ENCODE measurements at places on chromosomes 6 and 20. TPM values are rescaled to one million over a fixed set of nuclear protein-coding genes. Genes with fewer than 3 reads are reported as not detected.
A peak's percentile ranks its signal among the peaks of the same experiment; 100 is the strongest.

The PRPH2 gene
- total RNA-seq = not detected

The HSPA12B gene
- total RNA-seq = not detected

The MUCL3 gene
- total RNA-seq = not detected

The PLEKHG1 gene
- 12.9 TPM for total RNA-seq

The SMOC2 gene
- not detected for total RNA-seq

The HDGFL1 gene
- not detected for total RNA-seq

DNA sequence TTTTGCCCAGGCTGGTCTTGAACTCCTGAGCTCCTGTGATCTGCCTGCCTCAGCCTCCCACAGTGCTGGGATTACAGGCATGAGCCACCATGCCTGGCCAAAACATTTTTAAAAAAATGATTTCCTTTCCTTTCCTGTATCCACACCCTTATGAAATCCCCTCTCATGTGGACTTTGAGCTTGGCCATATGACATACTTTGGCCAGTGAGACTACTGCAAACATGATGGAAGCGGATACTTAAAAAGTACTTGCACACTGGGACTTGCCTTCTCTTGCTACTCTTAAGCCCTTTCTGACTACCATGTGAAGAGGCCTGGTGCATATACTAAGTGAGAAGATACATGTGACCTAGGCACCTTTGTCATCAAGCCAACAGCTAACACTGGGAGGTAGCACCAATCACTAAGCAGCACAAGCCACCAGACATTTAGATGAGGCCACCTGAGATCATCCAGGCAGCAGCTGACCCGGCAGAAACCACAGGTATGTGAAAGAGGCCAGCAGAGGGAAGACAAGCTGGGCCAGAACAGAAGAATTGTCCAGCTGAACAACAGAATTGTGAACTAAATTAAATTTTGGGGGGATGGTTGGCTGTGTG lies 78.5 kb upstream of the HDAC2 start:
- DNase-seq = no peak
- no peaks in the 10 kb centered on the region for H3K4me1 ChIP-seq
- no peaks in the 10 kb centered on the region for H3K36me3 ChIP-seq
- no peak overlapping the region for H3K27ac ChIP-seq
- no peak overlapping the region for H3K4me3 ChIP-seq

- H3K4me1 ChIP-seq = no peaks in the 10 kb centered on the region
- no peak overlapping the region for H3K4me3 ChIP-seq
- DNase-seq = no peak
- no peaks in the 10 kb centered on the region for H3K27me3 ChIP-seq
- H3K27ac ChIP-seq = no peak overlapping the region
Measured at GRCh38 chr6:112827793-112828192, 480.7 kb downstream of the RFPL4B start.

- no peak for DNase-seq
- no peaks in the 10 kb centered on the region for H3K36me3 ChIP-seq
- no peak overlapping the region for H3K27ac ChIP-seq
- H3K4me3 ChIP-seq = no peak overlapping the region
Measured at GRCh38 chr6:112839525-112839961, 492.4 kb downstream of the RFPL4B start.

- H3K4me1 ChIP-seq = peaks cover 20% of the 10 kb centered on the region
- H3K27me3 ChIP-seq = peaks cover 34% of the 10 kb centered on the region
- peak overlapping the region; percentile 88 for H3K4me3 ChIP-seq
- no peak overlapping the region for H3K27ac ChIP-seq
Measured at GRCh38 chr6:30006170-30007131, 54.6 kb upstream of the POLR1H start.

- H3K36me3 ChIP-seq = peaks cover 2% of the 10 kb centered on the region
- peaks cover 2% of the 10 kb centered on the region for H3K4me1 ChIP-seq
- H3K27me3 ChIP-seq = peaks cover 32% of the 10 kb centered on the region
- DNase-seq = no peak
Measured at GRCh38 chr20:54103762-54104600, 33.6 kb upstream of the BCAS1 start.

DNA sequence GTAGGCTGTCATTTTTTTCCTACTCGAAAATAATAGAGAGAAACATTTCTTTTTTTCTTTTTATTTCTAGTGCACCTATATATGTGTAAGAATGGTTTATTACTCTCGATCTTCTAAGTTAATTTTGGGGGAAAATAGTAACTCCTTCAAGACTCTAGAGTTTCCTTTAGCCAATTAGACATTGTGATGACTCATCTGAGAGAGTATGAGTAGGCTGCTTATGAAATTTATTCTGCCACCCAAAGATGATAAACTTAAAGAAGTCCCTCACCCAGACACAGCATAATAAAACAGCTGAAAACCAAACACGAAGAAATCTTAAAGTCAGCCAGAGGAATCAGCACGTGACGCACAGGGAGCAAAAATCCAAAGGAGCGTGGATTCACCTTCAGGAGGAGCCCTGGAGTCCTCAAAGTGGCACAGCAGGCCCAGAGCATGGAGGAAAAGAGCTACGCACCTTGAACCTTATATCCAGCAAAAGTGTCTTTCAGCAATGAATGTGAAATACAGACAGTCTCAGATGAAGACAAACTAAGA lies 81.9 kb downstream of the ERMARD start:
- H3K4me1 ChIP-seq = peaks cover 3% of the 10 kb centered on the region
- H3K36me3 ChIP-seq = peaks cover 4% of the 10 kb centered on the region
- H3K4me3 ChIP-seq = no peak overlapping the region
- DNase-seq = no peak
- H3K27ac ChIP-seq = no peak overlapping the region

GRCh38 chr6:11427723-11428245 lies 109.8 kb upstream of the TMEM170B start:
- peaks cover 18% of the 10 kb centered on the region for H3K4me1 ChIP-seq
- H3K27me3 ChIP-seq = peaks cover 10% of the 10 kb centered on the region
- DNase-seq = no peak
- H3K27ac ChIP-seq = peak overlapping the region; percentile 14

DNA sequence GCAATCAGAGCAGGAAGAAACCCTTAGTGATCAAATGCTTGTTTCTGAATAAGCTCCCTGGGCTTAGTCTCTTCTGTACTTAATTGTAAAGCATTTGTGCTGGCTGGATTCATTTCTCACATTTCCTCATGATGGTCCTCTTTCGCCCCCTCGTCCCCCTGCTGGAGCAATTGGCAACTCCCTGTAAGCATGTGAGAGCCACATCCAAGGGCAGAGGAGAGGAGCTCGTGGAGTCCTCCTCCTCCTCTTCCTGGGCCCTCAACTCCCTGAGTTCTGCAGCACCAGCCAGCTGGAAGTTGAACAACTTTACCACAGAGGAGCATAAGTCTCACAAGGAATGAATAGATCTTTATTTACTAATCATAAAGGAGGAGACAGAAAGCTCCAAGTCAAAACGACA lies 12.6 kb downstream of the ANKEF1 start:
- peaks cover 3% of the 10 kb centered on the region for H3K36me3 ChIP-seq
- no peak overlapping the region for H3K27ac ChIP-seq
- H3K27me3 ChIP-seq = no peaks in the 10 kb centered on the region
- no peaks in the 10 kb centered on the region for H3K4me1 ChIP-seq
- no peak overlapping the region for H3K4me3 ChIP-seq

- H3K36me3 ChIP-seq = peaks cover 4% of the 10 kb centered on the region
- peaks cover 13% of the 10 kb centered on the region for H3K4me1 ChIP-seq
- H3K27ac ChIP-seq = no peak overlapping the region
- H3K4me3 ChIP-seq = no peak overlapping the region
- H3K27me3 ChIP-seq = peaks cover 67% of the 10 kb centered on the region
Measured at GRCh38 chr20:58130581-58130980, 97.9 kb downstream of the ANKRD60 start.

DNA sequence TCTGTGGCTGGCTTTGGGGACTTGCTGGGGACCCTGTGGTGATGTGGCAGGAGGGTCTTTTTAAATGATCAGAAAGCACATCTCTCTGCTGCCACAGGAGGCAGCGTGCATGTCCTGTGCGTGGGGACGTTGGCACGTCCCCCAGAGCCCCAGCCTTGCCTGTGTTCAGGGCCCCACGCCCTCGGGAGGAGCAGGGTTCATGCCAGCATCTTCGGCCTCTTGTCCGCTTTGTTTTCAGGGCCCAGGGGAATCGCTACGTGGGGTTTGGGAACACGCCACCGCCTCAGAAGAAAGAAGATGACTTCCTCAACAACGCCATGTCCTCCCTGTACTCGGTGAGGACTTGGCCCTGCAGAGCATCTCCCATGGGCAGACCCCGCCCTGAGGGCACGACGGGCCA lies 6.0 kb downstream of the ARFGAP1 start:
- H3K36me3 ChIP-seq = no peaks in the 10 kb centered on the region
- H3K4me1 ChIP-seq = peaks cover 13% of the 10 kb centered on the region
- no peak overlapping the region for H3K4me3 ChIP-seq
- DNase-seq = no peak
- no peaks in the 10 kb centered on the region for H3K27me3 ChIP-seq

All from T-helper 17 cell (primary cell).